ENCODE measurements at places on chromosomes 11 and 22.

- peak; percentile 66 for DNase-seq
These were observed 26.1 kb downstream of the CSTF3 start for GRCh38 chr11:33135216-33135615.

DNA sequence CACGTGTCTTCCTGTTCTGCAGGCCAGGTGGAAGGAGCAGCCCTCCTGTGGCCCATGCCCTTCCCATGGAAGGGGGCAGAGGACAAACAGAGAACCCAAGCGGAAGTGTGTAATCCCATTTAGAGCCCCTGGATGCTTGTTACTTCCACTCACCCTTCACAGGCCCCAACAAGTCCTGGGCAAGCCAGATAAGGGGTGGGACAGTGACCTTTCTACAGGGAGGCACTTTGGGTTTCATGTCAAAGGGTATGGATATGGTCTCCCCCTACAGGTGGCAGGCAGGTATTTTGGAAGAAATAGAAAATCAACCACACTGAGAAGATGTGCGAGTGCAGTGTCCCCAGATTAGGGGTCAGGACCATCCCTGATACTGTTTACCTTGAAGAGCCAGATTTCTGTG is 11.4 kb downstream of the MPEG1 start:
- DNase-seq: no peak

- no peak for DNase-seq
These were observed 1.0 kb upstream of the GLB1L3 start for GRCh38 chr11:134275188-134275533.

- no peak for DNase-seq
These were observed 14.6 kb upstream of the SERGEF start for GRCh38 chr11:18027475-18027874.

GRCh38 chr11:122656631-122657101 is 1.1 kb downstream of the UBASH3B start:
- DNase-seq: no peak

GRCh38 chr22:38074181-38075104 is 9.5 kb downstream of the SLC16A8 start:
- peak; percentile 62 for DNase-seq

- DNase-seq: no peak
These were observed 27.3 kb upstream of the TCF20 start for GRCh38 chr22:42297778-42298177.

DNA sequence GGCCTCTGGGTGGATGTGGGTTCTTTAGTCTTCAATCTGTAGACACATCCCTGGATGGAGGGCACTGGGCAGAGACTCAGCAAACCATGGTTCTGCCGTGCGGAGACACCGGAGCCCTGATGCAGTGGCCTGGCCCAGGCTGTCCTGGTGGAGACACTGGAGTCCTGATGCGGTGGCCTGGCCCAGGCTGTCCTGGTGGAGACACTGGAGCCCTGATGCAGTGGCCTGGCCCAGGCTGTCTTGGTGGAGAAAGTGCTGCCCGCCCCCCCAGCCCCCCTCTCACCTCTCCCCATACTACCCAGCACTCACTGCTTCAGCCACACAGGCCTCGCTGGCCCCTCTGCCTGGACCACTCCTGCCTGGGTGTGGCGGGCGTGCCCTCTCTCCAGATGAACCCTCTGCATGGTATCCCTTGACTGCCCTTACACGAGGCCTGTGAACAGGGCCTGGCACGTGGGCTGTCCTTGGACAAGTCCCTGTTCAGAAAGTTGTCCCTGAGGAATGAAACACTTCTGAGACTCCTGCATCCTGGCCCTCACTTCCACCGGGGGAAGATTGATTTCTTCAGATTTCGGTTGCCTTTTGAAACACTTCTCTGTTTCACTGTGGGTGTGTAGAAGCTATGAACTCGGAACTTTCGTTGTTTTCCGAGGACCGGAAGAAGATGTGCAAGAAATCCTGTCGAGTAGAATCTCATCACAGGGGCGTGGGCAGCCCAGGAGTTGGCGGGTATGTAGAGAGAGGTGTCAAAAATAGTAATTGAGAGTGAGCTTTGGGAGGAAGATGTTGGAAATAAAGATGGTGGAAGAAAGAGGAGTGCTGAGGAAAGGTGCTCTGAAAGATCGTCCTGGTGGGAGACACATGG is 26.2 kb downstream of the IGHMBP2 start:
- DNase-seq: no peak

DNA sequence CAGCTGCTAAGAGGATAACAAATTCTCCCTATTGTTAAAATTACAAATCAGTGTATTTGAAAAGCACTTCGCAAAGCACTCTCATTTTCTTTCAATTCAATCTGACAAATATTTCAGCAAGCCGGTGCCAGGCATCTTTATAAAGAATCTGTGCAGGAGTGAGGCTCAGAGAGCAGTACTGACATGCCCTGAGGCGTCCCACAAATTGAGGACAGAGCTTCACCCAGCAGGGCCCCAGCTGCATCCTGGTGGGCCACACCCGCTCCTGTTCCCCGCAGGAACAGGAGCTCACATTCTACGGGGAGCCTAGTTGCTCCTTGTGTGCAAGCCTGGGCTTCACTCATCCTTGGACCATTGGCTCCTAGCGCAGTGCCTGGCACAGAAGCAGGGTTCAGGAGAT is 60.9 kb upstream of the EIF3D start:
- DNase-seq: no peak

GRCh38 chr11:92340839-92341238 is 116.2 kb downstream of the FAT3 start:
- no peak for DNase-seq

GRCh38 chr11:5684036-5684645 is 733 bp downstream of the TRIM5 start:
- no peak for DNase-seq

DNA sequence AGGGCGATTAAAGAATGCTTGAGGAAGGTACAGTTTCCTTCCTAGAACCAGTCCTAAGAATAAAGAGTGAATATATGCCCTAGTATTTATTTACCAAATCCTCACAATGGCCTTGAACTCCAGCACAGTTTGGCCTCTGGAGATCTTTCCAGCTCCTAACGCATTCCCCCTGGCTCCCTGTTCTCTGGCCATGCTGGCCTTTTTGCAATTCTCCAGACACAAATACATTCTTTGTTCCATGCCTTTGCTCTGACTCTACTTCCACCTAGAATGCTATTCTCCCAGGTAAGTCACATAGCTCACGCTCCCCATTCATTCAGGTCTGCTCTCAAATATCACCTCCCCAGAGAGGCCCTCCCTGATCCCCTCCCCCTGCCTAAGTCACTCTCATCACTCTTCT is 3.7 kb upstream of the DGKZ start:
- DNase-seq: no peak

- DNase-seq: peak; percentile 46
These were observed 30.3 kb upstream of the PRR5 start for GRCh38 chr22:44671742-44672141.

- DNase-seq: no peak
These were observed 18.2 kb upstream of the PSMA1 start for GRCh38 chr11:14538271-14538925.

- no peak for DNase-seq
These were observed 282.4 kb downstream of the C11orf87 start for GRCh38 chr11:109704432-109704831.

Measured in foreskin fibroblast (primary cell).